ENCODE measurements at places on chromosomes 11 and 22.

DNA sequence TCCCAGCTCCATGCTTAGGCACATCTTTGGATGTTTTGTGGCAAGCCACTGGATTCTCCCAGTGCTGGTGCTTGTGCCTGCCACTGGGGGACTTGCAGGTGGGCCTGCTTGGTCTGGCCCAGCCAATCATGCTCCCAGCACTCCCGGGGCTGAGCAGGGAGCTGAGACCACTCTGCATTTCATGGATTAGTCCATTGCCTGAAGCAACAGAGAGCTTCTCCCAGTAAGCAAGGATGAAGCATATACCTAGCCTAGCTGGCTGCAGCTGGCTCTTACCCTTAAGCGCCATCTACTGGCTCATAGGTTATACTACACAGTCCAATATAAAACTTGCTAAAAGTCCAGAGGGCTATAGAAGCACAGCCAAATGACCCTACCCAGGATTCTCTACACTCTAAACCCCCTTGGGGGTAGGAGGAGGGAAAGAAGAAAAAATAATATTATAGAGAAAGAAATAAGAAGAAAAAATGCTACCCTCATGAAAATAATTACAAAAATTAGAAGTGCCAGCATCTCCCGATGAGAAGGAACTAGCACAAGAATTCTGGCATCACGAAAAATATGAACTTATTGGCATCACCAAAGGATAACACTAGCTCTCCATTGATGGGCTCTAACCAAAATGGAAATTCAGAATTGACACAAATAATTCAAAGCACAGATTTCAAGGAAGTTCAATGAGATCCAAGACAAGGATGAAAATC is 275.3 kb downstream of the C11orf87 start:
- DNase-seq, result no peak

DNA sequence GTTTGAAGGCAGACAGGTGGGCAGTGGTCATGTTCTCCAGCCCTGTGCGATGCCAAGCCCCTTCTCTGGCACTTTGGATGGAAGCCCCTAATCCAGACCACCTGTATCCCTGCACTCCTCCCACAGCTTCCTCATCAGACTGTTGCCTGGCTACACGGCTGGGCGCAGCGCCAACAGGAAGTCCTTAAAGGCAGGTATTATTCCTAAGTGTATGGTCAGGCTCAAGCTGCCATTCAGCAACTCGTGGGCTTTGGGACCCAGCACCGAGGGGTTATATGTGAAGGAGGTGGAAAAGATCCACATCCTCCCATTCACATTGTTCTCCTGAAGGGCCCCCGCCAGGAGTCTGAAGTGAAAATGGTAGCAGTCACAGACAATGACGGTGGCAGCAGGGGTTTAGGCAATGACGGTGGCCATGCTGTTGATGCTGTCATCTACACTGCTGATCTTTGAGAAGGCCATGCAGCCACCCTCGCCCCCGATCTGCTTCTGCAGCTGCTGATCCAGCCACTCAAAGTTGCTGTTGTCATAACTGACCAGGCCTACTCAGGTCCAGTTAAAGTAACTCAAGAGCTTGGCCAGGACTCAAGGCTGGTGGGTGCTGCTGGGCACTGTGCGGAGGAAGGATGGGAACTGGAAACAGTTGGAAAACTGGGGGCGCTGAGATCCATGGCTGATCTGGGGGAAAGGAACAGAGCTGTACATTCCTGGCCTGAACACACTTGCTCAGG is 27.7 kb downstream of the OR6Q1 start:
- peak; percentile 68 for DNase-seq

DNA sequence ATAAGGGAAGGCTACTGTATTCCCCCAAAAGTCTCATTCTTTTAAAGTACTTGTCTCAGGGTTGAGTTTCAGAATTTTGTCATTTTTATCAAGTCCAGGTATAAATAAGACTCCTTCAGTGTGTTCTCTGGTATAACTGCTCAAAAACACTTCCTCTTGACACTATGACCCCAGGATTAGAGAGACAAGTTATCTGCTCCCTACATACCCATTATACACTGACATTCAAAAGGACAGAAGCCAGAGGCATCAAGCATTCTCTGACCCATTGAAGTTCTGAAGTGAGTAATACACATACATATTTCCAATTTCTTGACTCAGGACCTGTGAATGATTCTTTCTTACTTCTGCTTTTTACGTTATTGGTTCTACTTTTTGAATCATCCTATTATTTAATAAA is 447.8 kb upstream of the CNTN5 start:
- DNase-seq, result no peak

GRCh38 chr22:46734830-46735453 is 3.1 kb downstream of the CERK start:
- DNase-seq, result peak; percentile 72

DNA sequence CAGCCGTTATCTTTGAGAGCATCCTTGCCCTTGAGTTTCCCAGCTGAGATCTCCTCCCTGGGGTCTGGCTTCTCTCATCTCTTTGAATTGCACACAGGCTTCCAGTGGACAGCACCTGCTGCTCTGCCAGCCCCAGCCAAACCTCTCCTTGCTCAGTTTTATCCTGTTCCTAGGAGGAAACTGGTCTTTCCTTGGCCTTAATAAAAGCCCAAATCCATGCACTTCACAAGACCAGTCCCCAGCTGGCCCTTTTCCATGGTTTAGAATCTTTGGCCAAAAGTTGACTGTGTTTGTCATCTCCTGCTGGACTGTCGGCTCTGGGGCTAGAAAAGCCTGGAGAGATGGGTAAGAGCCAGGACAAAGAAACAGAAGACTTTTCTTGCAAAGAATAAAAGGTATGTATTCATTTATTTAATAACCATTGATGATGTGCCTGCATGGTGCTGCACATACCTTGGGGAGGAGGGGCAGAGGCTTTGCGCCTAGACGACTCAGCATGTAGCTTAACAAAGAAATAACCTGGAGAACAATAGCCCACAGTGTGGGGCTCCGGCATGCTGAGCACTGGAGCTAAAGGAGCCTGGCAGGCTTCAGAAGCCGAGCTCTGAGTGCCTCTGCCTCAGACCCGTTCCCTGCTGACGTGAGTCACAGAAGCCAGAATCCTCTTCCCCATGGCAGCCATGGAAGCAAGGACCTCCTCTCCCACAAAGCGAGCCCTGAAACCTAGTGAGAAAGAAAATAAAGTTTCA is 319.3 kb upstream of the B3GAT1 start:
- DNase-seq, result no peak

DNA sequence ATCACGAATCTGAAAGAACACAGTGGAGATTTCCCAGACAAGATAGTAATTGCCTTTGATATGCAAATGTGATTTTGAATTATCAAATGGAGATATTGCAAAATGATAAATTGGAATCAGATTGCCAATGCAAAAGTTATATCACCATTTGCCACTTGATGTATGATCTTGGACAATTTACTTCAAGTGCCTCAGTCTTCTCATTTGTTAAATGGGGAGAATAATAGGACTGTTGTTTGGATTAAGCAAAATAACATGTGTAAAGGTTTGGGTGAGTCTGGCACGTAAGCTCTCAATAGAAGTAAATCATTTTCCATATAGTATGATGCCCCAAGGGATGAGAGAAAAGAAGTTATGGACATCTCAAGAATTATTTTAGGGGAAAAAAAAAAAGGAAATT is 7.9 kb upstream of the PHF21A start:
- no peak for DNase-seq

DNA sequence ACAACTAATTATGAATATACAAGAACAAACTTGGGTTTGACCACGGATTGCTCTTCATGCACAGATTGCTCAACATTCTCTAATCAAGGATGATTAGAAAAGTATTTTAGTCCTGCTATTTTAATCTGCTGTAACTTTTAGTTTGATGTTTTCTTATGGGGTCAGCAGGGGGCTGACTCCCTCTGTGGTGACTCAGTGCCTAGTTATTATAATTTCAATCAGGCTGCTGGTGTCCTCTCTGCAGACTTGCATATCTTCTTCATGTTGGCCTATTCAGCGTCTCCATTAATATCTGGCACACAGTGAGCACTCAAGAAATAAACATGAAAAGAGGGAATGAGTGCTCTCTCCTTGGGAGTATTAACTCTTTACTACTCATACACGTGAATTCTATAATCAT is 223.8 kb upstream of the DDI1 start:
- DNase-seq, result no peak

- no peak for DNase-seq
Measured at GRCh38 chr11:60875366-60876167, 8.2 kb downstream of the ZP1 start.

- DNase-seq, result no peak
Measured at GRCh38 chr22:17194213-17194612, 25.0 kb downstream of the ADA2 start.

DNA sequence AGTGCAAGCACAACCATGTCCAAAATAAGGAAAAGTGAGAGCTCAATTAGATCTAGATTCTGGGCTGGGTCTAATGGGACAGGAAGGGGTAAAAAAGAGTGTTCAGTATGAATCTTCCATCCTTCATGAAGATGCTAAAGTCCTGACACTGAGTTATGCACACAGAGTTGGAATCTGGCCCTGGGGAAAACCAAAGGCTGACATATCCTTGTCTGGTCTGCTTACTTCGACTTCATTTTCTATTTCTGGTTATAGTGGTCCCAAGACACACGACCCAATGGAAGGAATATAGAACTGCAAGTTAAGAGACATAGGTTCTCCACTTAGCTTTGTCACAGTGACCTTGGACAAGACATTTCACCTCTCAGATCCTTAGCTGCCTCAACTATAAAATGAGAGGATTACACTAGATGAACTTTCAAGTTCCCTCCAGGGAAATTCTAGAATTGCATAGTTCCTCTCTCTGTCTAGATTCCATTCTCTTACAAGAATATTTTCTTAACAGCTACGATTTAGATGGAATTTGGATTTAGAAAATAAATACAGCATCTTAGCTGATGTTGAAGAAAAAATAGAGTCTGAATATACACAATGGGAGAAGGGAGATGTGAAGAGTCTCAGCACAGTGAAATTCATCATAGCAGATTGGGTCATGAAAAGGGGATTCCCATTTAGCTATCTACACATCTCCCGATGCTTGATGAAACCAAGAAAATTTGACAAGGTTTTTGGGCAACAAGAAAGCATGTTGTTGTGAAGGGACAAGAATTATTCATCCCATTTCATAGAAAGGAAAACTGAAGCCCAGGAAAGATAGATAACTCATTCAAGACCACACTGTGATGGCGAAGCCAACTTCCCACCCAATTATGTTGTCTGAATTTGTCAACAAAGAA is 3.3 kb downstream of the BLID start:
- no peak for DNase-seq

DNA sequence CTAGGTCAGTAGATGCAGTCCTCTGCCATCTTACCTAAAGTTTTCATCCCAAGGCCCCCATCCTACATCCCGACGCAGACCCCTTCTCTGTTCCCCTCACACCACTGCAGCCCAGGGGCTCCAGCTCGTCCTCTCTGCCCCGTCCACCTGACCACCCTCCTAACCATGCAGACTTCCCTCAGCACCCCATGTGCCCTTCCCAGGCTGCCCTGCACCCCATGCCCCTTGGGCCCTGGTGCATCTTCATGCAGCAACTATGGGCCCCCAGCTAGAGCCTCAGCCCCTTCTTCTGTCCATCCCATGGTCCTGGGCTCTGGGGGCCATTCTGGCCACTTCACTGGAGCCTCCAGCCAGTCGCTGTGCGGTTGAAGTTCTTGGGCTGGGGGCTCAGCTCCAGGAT is 2.9 kb downstream of the PRR33 start:
- DNase-seq, result no peak

DNA sequence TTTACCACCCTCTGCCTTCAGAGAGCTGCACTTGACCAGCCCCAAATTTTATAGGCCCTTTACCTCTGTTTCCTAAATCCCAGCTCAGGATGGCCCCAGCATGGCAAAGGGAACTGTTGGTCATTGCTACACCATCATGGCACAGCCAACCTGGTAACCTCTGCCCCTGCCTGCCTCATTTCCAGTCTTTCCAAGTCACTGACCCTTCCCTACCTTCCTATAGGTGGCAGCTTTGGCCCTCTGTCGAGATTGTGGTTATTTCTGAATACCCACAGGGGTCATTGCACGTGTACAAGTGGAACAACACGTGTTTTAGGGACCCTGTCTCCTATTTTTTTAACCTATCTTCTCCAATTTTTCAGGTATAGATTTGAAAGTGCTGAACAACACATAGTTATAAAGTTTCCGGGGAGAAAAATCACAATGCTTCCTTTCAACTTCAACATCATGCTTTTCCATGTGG is 2.8 kb downstream of the GALNT18 start:
- DNase-seq, result no peak

DNA sequence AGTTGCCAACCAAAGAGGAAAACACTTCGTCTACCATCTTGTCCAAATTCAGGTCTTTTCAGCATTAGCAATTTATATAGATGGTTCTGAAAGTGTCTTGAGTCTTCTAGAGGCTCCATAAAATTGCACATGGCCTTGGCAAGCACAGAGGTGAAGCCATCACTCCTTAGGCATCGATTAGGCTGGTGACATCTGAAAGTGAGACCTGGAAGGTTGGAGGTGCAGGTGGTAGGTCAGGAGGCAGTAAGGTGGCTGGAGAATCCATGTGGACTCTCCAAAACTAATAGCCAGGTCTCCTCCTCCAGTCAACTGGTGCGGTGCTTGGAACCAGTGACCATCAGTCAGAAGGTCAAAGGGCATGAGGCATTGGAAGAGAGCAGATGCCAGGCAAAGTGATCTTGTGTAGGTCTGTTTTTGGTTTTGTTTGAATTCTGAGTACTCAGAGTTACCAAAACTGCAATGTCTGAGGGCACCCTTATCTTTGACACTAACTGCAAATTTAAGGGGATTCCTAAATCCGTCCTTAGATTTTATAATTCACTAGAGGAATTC is 6.6 kb upstream of the APOL2 start:
- no peak for DNase-seq

DNA sequence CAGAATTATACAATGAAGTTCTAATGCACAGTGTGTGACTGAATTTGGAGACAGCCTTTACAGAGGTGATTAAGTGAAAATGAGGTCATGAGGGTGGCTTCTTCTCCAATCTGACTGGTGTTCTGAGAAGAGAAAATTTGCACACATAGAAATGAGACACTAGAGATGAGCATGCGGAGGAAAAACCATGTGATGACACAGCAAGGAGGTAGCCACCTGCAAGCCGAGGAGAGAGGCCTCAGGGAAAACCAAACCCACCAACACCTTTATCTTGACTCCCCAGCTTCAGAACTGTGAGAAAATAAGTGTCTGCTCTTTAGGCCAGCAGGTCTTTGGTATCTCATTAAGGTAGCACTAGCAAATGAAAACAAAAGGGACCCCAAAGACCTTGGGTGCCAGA is 93.2 kb downstream of the GGTLC2 start:
- DNase-seq, result no peak

DNA sequence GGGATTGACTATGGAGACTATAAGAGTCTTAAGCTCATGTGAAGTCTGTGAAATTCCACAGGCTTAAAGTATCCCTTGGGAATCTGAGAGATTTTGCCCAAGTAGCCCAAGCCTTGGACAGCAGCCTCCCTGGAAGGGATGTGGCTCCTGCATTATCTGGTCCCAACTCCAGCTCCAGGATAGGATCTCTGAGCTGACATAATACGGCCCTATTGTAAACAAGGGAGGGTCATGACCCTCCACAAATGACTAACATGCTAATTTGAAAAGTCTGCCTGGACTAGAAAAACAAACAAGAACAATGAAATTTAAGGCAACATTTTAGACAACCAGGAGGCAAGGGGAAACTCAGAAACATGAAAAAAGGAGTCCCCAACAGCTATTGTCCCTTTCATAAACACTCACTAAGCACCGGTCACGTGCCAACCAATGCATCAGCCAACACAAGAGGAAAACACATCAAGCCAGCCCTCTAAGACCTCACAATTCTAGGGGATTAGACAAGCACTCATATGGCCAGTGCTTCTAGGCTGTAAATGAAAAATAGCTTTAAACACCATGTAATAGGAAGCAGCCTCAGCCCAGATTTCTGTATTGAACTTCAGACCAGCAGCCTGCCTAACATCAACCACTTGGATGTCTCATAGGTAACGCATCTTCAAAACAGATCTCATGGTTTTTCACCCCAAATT is 101.2 kb upstream of the TIMP3 start:
- DNase-seq, result no peak

All from transverse colon (tissue), 4 donors.